ENCODE measurements at places on chromosomes 3 and 15. TPM values are rescaled to one million over a fixed set of nuclear protein-coding genes. Genes with fewer than 3 reads are reported as not detected.

GRCh38 chr3:30691944-30692343 lies 85.5 kb downstream of the TGFBR2 start:
- no peak for DNase-seq

DNA sequence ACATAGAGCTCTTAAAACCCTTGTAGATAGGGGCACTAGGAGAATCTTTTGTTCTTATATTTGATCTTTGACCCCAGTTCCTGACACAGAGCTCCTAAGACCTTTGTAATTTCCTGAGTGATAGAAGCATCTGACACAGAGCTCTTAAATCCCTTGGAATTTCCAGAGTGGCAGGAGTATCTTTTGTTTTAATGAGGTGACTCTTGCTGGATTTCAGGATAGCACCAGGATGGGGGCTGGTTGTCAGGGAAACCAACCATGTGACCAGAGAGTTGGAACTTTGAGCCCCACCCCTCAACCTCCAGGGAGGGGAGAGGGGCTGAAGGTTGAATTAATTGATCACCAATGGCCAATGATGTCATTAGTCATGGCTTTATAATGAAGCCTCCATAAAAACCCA lies 47.6 kb upstream of the ST8SIA2 start:
- no peak for DNase-seq

- DNase-seq: no peak
Measured at GRCh38 chr15:40259021-40259420, 20.2 kb downstream of the PAK6 start.

CTDSPL gene
- total RNA-seq: 50.2 TPM

CYP8B1 gene
- not detected for total RNA-seq

Data from left cardiac atrium (tissue), 4 donors.